ENCODE measurements at places on chromosomes 2 and 18.

GRCh38 chr2:168534926-168535325 is 78.9 kb downstream of the CERS6 start:
- no peaks in the 10 kb centered on the region for H3K4me1 ChIP-seq
- no peak for DNase-seq
- no peaks in the 10 kb centered on the region for H3K27me3 ChIP-seq
- H3K36me3 ChIP-seq, result no peaks in the 10 kb centered on the region
- H3K27ac ChIP-seq, result no peak overlapping the region
- no peak overlapping the region for H3K4me3 ChIP-seq

GRCh38 chr2:79393806-79394484 is 118.9 kb upstream of the CTNNA2 start:
- no peak for DNase-seq
- H3K27ac ChIP-seq, result no peak overlapping the region
- H3K4me1 ChIP-seq, result no peaks in the 10 kb centered on the region
- no peaks in the 10 kb centered on the region for H3K36me3 ChIP-seq
- H3K4me3 ChIP-seq, result no peak overlapping the region

GRCh38 chr2:160227293-160227915 is 27.3 kb upstream of the ITGB6 start:
- no peaks in the 10 kb centered on the region for H3K4me1 ChIP-seq
- no peak overlapping the region for H3K27ac ChIP-seq
- H3K4me3 ChIP-seq, result no peak overlapping the region
- no peaks in the 10 kb centered on the region for H3K27me3 ChIP-seq
- no peaks in the 10 kb centered on the region for H3K36me3 ChIP-seq

- H3K27me3 ChIP-seq, result no peaks in the 10 kb centered on the region
- H3K27ac ChIP-seq, result no peak overlapping the region
- H3K4me1 ChIP-seq, result no peaks in the 10 kb centered on the region
- no peak overlapping the region for H3K4me3 ChIP-seq
- no peak for DNase-seq
Observed at GRCh38 chr2:139835101-139835500, 1054.9 kb upstream of the NXPH2 start.

DNA sequence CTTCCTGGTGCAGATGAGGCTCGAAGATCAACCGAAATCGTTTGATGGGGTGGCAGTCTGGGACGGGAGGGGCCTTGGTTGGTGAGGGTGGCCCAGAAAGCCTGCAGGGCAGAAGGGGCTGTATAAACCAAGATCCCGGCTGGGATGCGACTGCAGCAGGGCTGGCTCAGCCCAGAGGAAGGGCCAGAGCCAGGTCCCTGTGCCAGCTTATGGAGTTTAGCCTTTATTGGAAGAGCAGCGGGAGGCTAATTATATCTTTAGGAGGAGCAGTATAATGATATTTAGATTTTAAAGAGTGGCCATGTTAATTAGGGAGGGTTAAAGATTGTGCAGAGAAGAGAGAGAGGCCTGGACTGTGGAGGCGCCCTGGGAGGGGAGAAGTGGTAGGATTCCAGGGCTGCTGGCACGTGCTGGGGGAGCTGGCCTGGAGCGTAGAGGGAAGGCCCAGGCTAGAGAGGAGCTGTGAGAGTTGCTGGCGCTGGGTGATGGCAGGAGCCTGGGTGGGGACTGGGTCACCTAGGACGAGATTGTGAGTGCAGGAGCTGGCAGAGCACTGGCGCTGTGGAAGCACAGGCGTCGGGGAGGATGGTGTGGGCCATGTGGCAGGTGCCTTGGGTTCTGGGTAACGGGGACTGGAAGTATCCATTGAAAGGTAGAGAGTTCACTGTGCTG is 25.1 kb downstream of the TRAF3IP1 start:
- no peak overlapping the region for H3K27ac ChIP-seq
- H3K27me3 ChIP-seq, result no peaks in the 10 kb centered on the region
- H3K36me3 ChIP-seq, result peaks cover 5% of the 10 kb centered on the region
- no peak for DNase-seq
- H3K4me1 ChIP-seq, result no peaks in the 10 kb centered on the region
- no peak overlapping the region for H3K4me3 ChIP-seq

DNA sequence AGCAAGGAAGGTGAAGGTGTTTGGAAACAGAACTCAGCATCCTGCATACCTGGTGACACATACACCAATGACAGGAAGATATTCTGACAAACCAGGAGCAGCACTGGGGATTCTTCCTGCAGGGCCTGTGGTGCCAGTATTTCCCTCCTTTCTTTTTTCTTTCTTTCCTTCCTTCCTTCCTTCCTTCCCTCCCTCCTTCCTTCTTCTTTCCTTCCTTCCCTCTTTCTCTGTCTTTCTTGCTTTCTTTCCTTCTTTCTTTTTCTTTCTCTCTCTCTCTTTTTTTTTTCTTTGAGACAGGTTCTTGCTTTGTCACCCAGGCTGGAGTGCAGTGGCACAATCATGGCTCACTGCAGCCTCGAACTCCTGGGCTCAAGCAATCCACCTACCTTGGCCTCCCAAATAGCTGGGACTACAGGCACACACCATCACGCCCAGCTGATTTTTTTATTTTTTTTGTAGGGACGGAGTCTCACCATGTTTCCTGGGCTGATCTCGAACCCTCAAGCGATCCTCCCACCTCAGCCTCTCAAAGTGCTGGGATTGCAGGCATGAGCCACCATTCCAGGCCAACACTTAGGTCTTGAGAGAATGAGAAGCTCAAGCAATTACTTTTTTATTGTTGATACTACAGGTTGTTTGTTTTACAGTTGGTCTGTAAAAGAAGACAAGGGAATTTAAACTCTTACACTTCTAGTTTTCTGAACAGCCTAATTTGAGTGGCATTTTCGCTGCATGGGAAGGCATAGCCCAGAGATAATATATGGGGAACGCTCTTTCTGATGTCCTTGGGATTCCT is 54.7 kb upstream of the GATA6 start:
- no peaks in the 10 kb centered on the region for H3K36me3 ChIP-seq
- no peak for DNase-seq
- no peak overlapping the region for H3K4me3 ChIP-seq

GRCh38 chr2:188786368-188786841 is 187.8 kb upstream of the COL3A1 start:
- no peaks in the 10 kb centered on the region for H3K27me3 ChIP-seq
- no peak overlapping the region for H3K4me3 ChIP-seq
- no peak overlapping the region for H3K27ac ChIP-seq
- DNase-seq, result no peak

DNA sequence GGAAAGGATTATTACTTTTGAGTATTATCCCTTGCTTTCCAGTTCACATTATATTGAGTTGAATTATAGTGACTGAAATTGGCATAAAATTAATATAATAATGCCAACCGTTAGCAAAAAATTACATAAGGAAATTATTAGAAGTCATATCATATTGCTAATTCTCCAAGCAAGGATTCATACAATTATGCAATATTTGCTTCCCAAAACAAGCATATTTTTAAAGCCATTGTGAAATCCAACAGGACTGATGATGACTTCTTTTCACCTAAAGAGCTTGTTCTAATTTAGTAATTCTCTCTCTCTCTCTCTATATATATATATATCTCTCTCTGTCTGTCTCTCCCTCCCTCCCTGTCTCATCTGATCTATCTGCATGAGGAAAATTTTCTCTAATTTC is 283.5 kb downstream of the DSEL start:
- H3K4me1 ChIP-seq, result no peaks in the 10 kb centered on the region
- no peaks in the 10 kb centered on the region for H3K36me3 ChIP-seq
- no peak overlapping the region for H3K27ac ChIP-seq
- no peak for DNase-seq
- no peak overlapping the region for H3K4me3 ChIP-seq

DNA sequence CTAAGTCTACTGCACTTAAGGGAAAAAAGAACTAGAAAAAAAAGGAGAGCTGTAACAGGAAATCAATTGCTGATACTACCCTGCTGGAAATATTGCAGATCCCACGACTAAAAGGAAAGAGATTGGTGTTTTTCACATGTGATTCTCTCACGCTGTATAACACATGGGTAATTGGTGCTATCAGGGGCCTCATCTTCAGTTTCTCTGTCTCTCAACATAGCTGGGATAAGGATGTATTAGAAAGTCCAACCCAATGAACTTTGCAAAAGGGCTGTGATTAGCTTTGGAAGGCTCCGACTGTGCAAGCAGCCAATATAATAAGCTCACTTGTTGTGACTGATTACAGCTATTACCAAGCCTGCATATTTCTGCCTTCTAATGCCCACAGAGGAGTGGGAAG is 133.4 kb downstream of the NRP2 start:
- H3K4me3 ChIP-seq, result no peak overlapping the region
- no peaks in the 10 kb centered on the region for H3K4me1 ChIP-seq
- no peaks in the 10 kb centered on the region for H3K36me3 ChIP-seq
- DNase-seq, result no peak
- no peaks in the 10 kb centered on the region for H3K27me3 ChIP-seq

DNA sequence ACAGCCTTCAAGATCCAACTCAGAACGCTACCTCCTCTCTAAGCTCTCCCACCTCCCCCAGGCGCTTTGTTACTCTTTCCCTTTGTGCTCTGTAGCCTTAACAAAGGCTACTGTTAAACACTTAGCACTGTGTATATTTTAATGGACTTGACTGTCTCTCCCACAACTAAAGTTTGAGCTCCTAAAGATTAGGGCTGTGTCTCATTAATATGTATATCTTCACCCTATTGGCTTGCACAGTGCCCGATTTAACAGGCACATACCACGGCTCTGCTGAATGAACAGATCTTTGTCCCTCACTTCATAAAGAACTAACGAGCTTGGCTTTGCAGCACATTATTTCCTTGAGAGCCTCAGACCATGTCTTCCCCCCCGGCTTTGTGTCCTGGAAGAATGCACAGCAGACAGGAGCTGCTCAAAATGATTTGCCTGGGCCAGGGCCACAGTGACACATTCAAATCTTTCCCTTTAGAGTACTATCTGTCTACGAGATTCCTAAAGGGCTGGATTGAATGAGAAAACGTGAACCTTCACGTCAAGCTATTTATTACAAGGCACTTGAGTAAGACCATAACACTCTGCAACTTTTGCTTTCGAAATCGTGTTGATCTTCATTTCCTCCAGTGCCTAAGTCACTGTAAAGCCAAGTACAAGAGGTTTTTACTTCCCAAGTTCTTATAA is 22.1 kb downstream of the ABHD3 start:
- DNase-seq, result no peak
- peaks cover 3% of the 10 kb centered on the region for H3K36me3 ChIP-seq
- H3K27me3 ChIP-seq, result no peaks in the 10 kb centered on the region
- peak overlapping the region; percentile 50 for H3K4me3 ChIP-seq

GRCh38 chr2:214575030-214575429 is 164.2 kb downstream of the VWC2L start:
- no peak overlapping the region for H3K27ac ChIP-seq
- no peaks in the 10 kb centered on the region for H3K4me1 ChIP-seq

GRCh38 chr18:22689712-22690111 is 243.4 kb upstream of the RBBP8 start:
- no peaks in the 10 kb centered on the region for H3K36me3 ChIP-seq
- H3K4me1 ChIP-seq, result no peaks in the 10 kb centered on the region
- H3K4me3 ChIP-seq, result no peak overlapping the region
- DNase-seq, result no peak

GRCh38 chr2:234763002-234763873 is 188.6 kb upstream of the SH3BP4 start:
- no peaks in the 10 kb centered on the region for H3K36me3 ChIP-seq
- H3K27me3 ChIP-seq, result peaks cover 25% of the 10 kb centered on the region
- H3K27ac ChIP-seq, result no peak overlapping the region
- no peaks in the 10 kb centered on the region for H3K4me1 ChIP-seq

GRCh38 chr2:26269571-26270158 is 24.9 kb downstream of the HADHB start:
- H3K36me3 ChIP-seq, result peaks cover 17% of the 10 kb centered on the region
- no peak overlapping the region for H3K4me3 ChIP-seq
- H3K27ac ChIP-seq, result no peak overlapping the region

- no peaks in the 10 kb centered on the region for H3K4me1 ChIP-seq
- no peak for DNase-seq
- H3K36me3 ChIP-seq, result no peaks in the 10 kb centered on the region
- no peak overlapping the region for H3K27ac ChIP-seq
Observed at GRCh38 chr2:3073041-3073595, 304.5 kb downstream of the EIPR1 start.

DNA sequence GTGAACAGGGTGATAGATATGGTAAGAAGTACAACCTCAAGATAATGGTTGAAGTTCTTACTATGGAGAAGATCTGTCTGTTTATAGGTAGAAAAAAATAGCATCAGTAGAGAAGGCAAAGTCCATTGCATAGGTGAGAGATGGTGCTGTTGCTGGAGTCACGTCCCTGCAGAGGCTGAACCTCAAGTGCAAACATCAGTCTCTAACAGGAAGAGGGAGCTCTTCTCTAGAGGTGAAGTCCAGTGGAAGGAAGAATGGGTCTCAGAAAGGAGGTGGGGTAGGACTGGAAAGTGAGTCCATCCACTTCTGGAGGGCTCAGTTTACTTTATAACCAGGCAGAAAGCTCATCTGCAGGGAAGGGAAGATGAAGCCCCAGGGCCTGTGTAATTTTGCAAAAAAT is 337.7 kb downstream of the MEIS1 start:
- H3K27ac ChIP-seq, result no peak overlapping the region
- no peaks in the 10 kb centered on the region for H3K36me3 ChIP-seq
- H3K27me3 ChIP-seq, result no peaks in the 10 kb centered on the region
- H3K4me1 ChIP-seq, result no peaks in the 10 kb centered on the region

- H3K4me1 ChIP-seq, result no peaks in the 10 kb centered on the region
- H3K36me3 ChIP-seq, result no peaks in the 10 kb centered on the region
- no peak overlapping the region for H3K4me3 ChIP-seq
Observed at GRCh38 chr2:506451-506850, 170.8 kb downstream of the TMEM18 start.

DNA sequence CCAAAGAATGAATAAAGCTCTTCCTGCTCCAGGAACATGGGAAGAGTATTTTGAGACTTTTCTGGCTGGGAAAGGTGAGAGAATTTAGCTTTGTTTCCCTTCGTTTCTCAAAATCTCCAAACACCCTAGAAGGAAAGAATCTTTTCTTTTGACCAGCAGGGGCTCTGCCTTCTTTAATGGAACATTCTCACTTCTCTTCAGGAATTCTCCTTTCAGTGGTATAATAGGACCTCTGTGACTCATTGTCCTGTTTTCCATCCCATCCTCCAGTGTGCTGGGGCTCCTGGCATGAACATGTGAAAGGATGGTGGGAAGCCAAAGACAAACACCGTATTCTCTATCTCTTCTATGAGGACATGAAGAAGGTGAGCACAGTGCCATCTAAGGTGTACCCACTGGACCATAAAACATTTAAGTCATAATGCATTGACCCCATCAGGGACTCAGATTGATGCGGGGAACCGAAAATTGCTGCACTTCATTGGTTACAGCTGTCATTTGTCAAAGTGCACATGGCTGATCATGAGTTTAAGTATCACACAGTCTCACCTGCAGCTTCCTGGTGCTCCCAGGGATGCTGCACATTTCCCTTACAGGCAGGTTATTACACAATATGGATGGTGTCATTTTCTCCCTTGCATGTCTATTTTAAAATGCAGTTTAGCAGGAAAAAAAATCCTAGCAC is 5.5 kb downstream of the SULT1C4 start:
- H3K27ac ChIP-seq, result no peak overlapping the region
- H3K27me3 ChIP-seq, result no peaks in the 10 kb centered on the region
- H3K4me1 ChIP-seq, result no peaks in the 10 kb centered on the region
- no peak for DNase-seq
- no peaks in the 10 kb centered on the region for H3K36me3 ChIP-seq

DNA sequence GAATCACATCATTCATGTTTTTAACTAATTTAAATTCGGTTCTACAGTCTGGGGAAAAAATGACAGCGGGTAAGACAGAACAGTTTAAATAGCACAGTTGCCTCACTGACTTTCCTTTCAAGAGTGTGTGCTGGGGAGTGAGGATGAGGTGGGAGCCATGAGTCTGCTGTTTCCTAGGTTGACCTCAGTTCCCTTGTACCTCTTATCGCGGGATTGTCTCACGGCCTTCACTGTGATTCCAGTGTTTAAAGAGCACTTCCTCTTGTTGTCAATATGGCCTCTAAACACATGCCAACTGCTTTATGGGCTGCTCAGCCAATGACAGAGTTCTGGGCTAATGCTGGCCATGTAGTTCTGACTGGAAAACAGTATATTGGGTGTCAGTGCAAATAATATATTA is 41.6 kb upstream of the ALMS1 start:
- no peak overlapping the region for H3K4me3 ChIP-seq
- H3K36me3 ChIP-seq, result no peaks in the 10 kb centered on the region
- H3K4me1 ChIP-seq, result no peaks in the 10 kb centered on the region
